ENCODE measurements at places on chromosomes 6 and 20.

DNA sequence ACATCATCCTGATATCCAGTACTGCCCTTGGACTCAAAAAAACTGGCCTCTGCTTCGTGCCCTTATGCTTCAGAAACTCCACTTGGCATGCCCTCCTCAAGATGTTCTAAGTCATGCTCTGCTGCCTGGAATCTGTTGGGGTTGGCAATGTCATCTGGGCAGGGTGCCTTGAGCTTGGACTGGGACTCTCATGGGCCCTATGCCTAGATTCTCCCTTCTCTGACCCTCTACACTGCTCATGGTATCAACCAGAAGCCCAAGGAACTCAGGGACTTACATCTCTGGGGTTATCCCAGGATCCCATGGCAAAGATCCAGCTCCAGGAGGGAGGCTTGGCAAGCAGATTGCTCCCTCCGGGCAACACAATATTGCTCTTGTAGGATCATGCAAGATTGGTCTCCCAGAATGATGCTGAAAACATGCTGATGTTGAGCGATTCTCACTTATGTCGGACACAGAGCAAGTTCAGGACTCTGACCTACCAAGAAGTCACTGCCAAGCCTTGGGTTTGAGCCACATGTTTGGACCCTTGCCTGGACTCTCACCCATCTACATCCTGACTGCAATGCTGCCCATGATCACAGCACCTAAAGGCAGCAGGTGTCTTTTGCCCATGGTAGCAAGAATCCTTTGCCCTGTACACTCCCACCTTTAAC lies 88.8 kb downstream of the ADAT2 start:
- no peak for DNase-seq

DNA sequence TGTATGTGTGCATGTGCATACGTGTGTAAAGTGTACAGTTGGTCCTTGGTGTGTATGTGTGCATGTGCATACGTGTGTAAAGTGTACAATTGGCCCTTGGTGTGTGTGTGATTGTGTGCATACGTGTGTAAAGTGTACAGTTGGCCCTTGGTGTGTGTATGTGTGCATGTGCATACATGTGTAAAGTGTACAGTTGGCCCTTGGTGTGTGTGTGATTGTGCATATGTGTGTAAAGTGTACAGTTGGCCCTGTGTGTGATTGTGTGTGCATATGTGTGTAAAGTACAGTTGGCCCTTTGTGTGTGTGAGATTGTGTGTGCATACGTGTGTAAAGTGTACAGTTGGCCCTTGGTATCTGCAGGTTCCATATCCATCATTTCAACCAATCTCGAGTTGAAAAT lies 5.1 kb upstream of the LIME1 start:
- no peak for DNase-seq

GRCh38 chr20:54433636-54434035 lies 41.8 kb upstream of the DOK5 start:
- DNase-seq, result no peak

DNA sequence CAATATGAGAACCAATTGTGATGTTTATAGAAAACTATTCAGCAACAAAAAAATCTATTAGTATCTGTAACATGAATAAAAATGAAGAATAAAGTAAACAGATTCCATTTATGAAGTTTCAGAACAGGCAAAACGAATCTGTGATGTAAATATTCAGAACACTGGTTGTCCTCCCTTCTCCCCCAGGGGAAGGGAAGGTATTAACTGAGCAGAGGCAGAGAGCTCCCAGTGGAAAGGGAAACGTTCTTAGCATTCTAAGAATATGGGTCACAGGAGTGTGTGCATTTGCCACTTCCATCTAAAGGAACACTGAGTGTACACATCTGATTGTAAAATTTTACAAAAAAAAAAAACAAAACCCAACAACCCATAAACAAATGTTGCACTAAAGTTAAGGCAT lies 23.1 kb downstream of the SPAG4 start:
- DNase-seq, result no peak

GRCh38 chr6:155994086-155994485 lies 538.4 kb upstream of the NOX3 start:
- DNase-seq, result peak; percentile 29
